ENCODE measurements at places on chromosomes 3 and 15.
A peak's percentile ranks its signal among the peaks of the same experiment; 100 is the strongest.

- no peak for DNase-seq
Measured at GRCh38 chr3:148758303-148758884, 60.7 kb downstream of the AGTR1 start.

- DNase-seq: no peak
Measured at GRCh38 chr3:141311170-141311495, 57.2 kb upstream of the ZBTB38 start.

DNA sequence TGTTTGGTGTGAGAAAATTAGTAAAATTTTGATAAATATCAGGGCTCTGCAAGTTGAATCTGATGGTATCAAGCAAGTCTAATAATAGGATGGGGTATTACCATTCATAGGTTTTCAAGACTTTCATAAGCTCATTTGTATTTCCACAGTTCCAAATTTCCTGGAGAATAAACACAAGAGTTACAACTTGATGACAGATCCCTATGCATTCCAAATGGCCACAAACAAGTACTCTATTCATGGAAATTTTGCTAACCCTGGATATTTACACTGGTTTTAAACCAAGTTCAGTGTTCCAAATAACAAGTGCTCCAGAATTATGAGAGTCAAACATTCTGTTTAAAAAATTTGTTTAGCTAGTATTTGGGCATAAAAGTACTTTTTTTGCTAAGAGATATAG is 75.0 kb upstream of the CNTN6 start:
- DNase-seq: no peak

- DNase-seq: no peak
Measured at GRCh38 chr3:47419083-47420043, 38.5 kb downstream of the PTPN23 start.

DNA sequence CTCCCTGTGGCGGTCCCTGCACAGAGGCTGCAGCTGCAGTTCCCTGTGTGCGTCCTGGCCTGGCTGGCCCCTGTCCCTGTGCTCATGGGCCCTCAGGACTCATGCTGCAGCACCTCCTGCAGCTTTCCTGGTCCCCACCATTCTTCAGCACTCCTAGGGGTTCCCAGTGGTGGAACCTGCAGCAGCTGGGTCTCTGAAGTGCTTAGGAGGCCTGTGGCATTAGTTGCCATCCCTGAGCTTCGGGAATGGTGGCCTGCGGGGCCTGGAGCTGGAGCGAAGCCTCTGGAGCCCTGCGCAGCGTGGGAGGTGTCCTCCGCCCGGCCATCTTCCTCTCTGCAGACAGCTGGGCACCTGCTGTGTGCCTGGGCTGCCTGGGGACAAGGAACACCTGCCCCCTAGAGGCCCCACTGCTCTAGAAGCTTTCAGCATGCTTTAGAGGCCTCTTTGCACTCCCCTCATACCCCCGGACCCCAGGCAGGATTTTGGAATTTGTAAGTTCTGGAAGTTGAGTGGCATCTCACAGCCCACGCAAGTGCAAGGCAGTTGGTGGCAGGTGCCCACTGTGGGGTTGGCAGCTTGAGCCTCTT is 13.1 kb downstream of the PLXNA1 start:
- no peak for DNase-seq

DNA sequence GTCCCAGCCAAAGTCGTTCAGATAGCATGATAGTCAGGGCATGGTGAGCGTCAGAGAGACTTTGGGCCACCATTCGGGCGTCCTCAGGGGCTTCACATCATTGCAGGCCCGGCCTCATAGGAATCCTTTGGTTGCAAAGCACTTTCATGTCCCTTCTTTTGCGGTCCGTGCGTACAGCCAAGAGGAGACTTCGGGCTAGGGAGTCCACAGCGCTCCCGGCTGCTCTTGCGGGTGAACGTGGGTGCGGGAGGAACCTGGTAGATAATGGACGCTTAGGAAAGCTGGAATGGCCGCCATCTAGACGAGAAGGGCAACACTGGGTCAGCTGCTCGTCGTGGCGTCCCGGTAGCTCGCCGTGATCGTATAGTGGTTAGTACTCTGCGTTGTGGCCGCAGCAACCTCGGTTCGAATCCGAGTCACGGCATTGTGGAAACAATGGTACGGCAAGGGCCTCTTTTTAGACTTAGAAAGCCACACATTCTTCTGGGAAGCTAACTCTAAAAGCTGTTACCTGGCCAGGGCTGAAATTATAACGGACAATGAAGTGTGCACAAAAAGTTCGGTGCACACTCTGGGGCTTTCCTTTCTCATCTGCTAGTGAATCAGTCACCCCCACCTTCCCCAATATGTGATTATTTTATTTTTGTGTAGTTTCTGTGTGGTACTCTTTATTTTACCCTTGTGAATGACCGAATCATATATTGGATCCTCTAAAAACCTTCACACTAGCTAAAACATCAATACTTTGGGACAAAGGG is 13.2 kb upstream of the SHF start:
- DNase-seq: peak; percentile 83

DNA sequence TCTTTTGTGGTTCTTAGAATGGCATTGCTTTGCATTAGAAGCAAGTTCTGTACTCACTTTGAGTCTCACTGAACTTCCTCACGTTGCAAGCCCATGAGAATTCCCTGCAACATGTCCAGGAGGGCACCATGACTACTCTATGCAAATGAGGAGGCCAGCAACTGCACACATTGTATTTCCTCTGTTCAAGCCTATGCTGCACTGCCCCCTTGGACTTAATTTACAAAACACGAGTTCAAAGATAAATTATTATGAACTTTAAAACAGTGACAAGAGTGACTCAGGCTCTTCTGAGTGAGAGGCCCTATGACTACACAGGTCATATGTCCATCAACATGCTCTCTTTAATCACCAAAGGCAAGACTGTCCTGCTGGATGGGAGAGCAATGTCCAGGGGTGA is 484.2 kb upstream of the ATP11B start:
- no peak for DNase-seq

DNA sequence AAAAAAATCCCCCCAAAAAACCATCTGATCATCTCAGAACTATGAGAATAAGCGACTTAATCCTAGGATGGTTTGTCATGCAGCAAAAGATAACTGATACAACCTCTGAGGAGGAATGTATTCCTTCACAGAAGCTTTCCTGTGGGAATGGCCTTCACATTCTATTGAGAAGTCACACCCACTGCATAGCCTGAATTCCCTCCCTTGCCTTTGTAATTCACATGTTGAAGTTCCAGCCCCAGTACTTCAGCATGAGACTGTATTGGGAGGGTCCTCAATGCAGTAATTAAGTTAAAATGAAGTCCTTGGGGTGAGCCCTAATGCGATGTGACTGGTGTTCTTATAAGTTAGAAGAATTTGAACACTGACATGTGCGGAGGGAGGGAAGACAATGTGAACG is 395.2 kb downstream of the TUSC7 start:
- no peak for DNase-seq

DNA sequence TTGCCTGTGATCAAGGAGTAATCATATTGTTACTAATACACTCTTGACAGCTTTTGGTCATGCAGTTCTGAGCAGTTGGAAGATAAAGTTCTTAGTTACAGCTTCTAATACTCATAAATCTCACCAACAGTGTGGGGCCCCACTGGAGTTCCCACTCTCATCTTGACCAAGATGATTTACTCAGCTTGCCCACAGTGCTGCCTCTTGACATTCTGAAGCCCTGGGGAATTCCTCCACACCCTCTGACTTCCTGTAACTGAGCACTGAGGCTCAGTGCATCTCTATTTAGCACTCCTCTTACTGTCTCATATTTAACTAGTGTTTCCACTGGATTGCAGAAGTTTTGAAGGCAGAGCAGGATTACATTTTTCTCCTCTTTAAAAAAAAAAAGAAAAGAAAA is 1.9 kb upstream of the ARL6IP5 start:
- peak; percentile 83 for DNase-seq

GRCh38 chr3:31613654-31614053 is 80.9 kb downstream of the STT3B start:
- no peak for DNase-seq

DNA sequence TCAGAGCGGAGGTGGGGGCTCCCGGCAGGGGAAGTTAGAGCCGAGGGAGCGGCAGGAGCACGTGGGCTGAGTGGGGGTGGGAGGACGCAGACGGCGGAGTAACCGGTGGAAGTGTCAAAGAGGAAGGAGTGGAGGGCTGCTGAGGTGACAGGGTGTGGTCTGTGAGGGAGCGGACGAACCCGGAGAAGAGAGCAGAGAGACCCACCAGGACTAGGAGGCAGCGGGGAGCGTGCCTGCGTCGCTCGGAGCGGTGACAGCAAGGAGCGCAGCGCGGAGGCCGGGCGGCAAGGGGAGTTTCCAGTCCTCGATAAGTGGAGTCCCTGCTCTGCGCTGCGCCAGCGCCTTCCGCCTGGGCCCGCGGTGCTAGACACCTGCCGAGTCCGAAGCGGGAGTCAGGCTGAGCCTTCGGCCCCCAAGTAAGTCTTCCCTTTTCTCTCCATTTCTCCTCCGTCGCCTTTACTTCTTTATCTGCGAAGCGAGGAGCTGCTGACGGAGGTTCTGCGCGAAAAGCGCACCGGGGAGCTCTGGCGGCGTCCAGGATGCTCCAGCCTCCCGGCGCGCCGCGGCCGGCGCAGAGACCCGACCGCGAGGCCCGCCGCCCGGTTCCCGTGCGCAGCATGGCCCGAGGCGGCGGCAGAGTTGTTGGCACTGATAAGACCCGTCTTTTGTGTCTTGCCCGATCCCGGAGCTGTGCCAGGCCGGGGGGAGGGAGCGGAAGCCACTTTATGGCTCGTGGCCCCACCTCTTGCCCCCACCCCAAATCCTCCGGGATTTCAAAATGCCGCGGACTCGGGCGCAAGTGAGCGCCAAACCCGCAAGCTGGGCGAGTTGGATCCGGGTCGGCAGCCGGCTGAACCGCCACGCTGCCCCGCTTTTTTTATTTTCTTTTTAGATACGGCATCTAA is 533.0 kb upstream of the SEMA6D start:
- DNase-seq: peak; percentile 11

DNA sequence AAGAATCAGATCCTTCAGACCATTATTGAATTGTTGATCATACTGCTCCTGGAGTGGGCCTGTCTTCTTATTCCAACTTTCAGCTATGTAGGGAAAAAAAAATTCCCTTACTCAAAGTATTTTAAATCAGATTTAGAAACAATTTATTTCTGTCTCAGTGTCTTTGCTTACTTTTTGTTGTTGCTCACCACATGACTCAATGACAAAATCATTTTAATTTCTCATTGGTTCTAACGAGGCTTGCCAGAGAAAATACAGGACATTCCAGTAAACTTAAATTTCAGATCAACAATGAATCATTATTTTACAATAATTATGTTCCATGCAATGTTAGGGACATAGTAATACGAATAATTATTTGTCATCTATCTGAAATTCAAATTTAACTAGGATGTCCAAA is 748.5 kb upstream of the CBLB start:
- DNase-seq: no peak

GRCh38 chr3:10361375-10361774 is 40.5 kb upstream of the SEC13 start:
- DNase-seq: no peak

DNA sequence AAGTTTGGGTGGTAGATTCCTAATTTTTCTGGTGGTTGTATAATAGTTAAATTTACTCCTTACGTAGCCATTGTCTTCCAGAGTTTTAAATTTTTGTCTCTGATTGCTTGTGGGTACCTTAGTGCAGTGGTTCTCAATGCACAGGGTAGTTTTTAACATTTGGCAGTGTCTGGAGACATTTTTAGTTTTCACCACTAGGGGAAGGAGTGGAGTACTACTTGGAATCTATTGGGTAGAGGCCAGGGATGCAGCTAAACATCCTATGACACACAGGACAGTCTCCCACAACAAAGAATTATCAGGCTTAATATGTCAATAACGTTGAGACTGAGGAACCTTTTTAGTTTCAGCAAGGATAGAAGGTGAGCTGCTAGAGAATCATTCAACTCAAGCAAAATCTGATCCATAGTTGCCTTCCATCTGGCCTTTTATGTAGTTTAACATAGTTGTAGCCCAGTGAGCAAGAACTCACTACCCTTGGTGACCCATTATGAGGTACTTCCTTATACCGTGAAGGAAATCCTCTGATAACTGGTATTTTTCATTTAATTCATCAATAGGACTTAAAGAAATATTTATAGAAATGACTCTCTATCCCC is 8.6 kb upstream of the STX19 start:
- DNase-seq: no peak

DNA sequence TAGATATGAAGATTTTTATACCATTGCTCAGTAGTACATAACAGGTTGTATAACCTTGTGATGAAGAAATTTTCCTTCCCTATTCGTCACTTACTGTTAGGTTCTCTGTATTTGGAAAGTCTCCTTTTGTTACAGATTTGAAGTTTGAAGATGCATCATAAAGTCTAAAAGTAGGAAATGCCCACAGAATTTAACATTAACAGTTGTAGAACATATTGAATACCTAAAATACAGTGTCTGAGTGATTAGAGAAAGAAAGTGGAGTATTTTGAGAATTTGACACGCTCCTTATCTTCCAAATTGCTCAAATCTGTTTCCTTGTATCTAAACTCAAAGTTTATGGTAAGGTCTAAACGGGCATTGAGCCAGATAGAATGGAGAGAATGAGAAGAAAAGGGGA is 111.3 kb downstream of the MBNL1 start:
- no peak for DNase-seq

DNA sequence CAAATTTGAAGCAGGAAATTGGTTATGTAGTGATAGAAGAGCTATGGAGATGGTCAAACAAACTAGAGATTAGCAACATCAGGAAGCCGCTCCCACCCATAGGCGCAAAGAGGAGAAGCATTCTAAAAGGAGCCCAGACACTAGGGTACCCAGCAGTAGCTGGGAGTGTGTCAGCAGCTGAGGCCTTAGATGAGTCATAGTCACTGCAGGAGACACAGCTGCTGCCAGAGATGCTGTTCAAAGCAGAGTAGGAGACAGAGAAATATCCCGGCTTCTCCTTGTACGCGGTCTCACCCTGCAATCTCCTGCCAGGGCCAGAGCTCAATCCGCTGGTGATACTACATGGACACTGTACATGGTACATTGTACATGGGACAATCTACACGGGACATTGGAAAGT is 61.9 kb downstream of the VGLL3 start:
- no peak for DNase-seq

DNA sequence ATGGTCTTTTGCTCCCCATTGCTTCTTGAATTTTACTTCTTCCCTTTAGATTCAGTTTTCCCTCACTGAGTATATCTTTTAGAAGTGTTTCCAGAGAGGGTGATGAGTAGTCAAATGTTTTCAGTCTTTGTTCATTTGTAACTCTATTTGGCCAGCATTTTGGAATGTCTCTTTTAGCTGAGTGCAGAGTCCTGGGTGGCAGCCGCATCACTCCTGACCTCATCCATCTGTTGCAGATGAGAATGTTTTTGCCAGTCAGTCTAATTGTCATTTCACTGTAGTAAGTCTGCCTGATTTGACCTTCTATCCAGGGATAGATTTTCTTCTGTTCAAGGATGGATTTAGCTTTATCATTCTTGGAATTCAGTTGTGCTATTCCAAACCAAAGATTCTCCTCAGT is 7.3 kb downstream of the SRPRB start:
- DNase-seq: no peak

DNA sequence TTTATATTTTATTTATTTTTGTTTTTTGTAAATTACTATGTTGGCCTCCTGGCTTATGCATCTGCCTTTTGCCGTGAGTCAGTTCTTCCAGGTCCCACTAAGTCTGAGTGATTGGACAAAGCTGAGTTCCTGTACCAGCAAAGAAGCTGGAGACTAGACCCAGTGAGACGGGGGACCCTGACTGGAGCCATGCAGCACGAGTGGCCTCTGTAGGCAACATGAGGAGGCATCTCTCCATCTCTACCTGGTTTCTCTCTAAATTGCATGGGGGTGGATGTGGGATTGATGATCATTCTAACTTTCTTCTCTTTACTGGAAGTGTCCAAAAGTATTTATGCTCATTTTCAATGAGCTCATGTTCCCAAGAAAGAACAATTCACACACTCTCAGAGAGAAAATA is 155.3 kb upstream of the MRPL3 start:
- DNase-seq: no peak
